GM23338 (cell line): ENCODE measurements at places on chromosomes 7 and 10. TPM values are rescaled to one million over a fixed set of nuclear protein-coding genes. Genes with fewer than 3 reads are reported as not detected.

GRCh38 chr7:17094963-17095574 lies 203.4 kb upstream of the AHR start:
- H3K27me3 ChIP-seq = no peaks in the 10 kb centered on the region
- no peak overlapping the region for H3K27ac ChIP-seq
- no peak overlapping the region for H3K4me3 ChIP-seq
- H3K36me3 ChIP-seq = no peaks in the 10 kb centered on the region
- no peaks in the 10 kb centered on the region; the same call in 1 of the 2 replicates for H3K4me1 ChIP-seq

Gene C10orf105
- total RNA-seq = 0.17 and 0.19 TPM in 2 replicates

Gene CADPS2
- total RNA-seq = 31.7 and 36.9 TPM in 2 replicates

Gene SSC4D
- 11.4 and 12.7 TPM in 2 replicates for total RNA-seq
